ENCODE measurements at places on chromosomes 11 and 22.

DNA sequence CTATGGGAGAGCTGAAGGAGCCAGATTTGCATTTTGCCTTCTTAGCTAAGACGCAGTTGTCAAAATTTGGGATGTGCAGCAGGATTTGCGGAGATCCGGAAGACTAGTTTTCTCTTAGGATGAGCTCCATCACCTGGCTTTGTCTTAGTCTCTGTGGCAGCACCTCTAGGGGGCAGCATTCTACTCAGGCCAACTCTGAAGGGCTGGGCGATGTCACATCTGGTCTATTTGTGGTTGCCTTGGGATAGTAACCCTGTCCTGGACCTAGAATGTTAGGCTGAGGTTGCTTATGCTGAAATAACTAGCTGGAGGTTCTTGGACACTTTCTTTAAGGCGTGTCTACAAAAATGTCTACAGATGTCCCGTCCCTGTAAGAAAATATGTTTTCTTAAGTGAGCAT is 116.2 kb downstream of the FAT3 start:
- DNase-seq = no peak

DNA sequence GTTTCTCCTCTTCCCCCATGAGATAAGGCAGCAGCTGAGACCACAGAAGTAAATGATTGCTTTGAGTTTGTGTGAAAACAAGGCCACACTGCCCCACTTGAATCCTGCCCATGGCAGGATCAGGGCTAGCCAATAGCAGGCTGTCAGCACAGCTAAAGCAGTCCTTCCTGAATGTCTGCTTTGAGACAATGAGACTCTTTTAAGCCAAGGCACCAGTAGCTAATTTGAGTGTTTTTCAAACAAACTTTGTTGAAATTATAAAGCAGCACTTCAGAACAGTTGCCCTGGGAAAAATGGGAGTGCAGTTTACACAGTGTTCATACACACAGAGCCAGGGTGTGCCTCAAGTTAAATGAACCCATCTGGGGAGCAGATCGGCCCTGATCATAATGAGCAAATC is 103.5 kb upstream of the OR5AK2 start:
- DNase-seq = no peak

GRCh38 chr11:18485913-18486528 is 30.4 kb downstream of the LDHAL6A start:
- no peak for DNase-seq

DNA sequence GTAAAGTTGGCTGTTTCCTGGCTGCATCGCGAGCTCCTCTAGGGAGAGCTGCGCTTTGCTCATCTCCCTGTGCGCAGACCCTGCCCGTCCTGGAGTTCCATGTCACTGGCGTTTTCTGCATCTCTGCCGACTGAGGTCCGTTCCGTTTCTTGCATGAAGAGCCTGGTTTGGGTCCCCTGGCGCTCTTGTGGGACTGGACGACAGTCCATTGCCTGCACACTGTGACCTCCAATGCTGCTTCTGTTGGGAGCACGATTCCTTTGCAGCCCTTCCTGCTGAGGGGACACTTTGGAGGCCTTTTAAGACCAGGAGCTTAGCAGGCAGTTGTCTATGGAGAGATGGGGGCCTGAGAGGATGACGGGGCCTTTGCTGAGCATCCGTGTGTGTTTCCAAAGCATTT is 90.3 kb downstream of the TBC1D22A start:
- DNase-seq = no peak

- DNase-seq = peak; percentile 28
Observed at GRCh38 chr11:65225279-65226102, 36.3 kb upstream of the POLA2 start.

DNA sequence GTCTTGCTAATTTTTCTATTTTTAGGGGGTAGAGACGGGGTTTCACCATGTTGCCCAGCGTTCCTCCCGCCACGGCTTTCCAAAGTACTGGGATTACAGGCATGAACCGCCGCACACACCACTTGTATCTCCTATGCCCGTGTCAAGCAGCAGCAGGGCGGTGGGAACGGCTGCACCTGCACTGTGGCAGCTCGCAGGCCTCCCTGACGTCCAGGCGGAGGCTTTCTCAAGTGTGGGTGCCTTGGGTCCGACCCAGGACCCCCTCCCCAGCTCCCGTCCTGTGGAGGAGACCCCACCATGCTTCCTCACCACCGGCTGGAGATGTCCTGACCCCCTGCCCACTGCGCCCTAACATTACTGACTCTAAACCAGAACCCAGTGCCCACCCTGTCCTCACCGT is 25.7 kb downstream of the TSPAN4 start:
- DNase-seq = no peak

- no peak for DNase-seq
Observed at GRCh38 chr11:65077451-65077850, 6.4 kb downstream of the CDCA5 start.

All from stimulated activated CD4-positive, alpha-beta T cell treated with anti-CD3 and anti-CD28 coated beads, Interleukin-12 subunit alpha, Interleukin-12 subunit beta, amount 100 ng/mL, for 24 hours (primary cell).